ENCODE measurements at places on chromosomes 16 and 17.

DNA sequence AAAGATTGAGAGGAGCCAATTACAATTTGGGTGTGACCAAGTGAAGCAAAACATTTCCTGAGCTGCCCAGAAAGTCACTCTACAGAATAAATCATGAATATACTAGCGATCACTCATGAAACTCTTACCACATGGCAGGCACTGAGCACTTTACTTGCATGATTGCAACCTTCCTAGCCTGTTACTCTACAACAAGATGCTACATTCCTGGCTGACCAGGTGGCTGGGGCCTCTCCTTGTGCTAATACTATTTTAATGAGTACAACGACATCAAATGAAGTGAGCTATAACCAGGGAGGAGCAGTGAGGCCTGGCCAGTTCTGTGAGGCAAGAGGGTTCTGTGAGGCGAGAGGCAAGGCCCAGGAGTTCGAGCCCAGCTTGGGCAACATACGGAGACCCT, 75.2 kb downstream of the CPPED1 start:
- no peaks in the 10 kb centered on the region for H3K4me1 ChIP-seq
- H3K27me3 ChIP-seq, result no peaks in the 10 kb centered on the region
- H3K36me3 ChIP-seq, result peaks cover 11% of the 10 kb centered on the region
- no peak overlapping the region for H3K4me3 ChIP-seq
- no peak for DNase-seq

GRCh38 chr17:68403122-68403521, 54.2 kb downstream of the WIPI1 start:
- H3K4me1 ChIP-seq, result no peaks in the 10 kb centered on the region
- H3K27ac ChIP-seq, result no peak overlapping the region
- H3K4me3 ChIP-seq, result no peak overlapping the region
- H3K36me3 ChIP-seq, result no peaks in the 10 kb centered on the region

- no peaks in the 10 kb centered on the region for H3K27me3 ChIP-seq
- no peak overlapping the region for H3K4me3 ChIP-seq
- peak overlapping the region; percentile 52 for H3K27ac ChIP-seq
- no peaks in the 10 kb centered on the region for H3K4me1 ChIP-seq
- DNase-seq, result no peak
Observed at GRCh38 chr17:41520821-41521521, 2.3 kb upstream of the KRT15 start.

- no peak overlapping the region for H3K27ac ChIP-seq
- peaks cover 77% of the 10 kb centered on the region for H3K36me3 ChIP-seq
- H3K4me3 ChIP-seq, result no peak overlapping the region
Observed at GRCh38 chr17:38918129-38918913, 7.1 kb upstream of the LASP1NB start.

- no peaks in the 10 kb centered on the region for H3K4me1 ChIP-seq
- peaks cover 57% of the 10 kb centered on the region for H3K36me3 ChIP-seq
- H3K27ac ChIP-seq, result no peak overlapping the region
- H3K4me3 ChIP-seq, result no peak overlapping the region
- DNase-seq, result no peak
Observed at GRCh38 chr17:50459756-50460155, 8.9 kb downstream of the CHAD start.

- H3K27me3 ChIP-seq, result no peaks in the 10 kb centered on the region
- no peak overlapping the region for H3K4me3 ChIP-seq
- peaks cover 7% of the 10 kb centered on the region for H3K36me3 ChIP-seq
Observed at GRCh38 chr17:46046957-46047356, 47.9 kb downstream of the STH start.

DNA sequence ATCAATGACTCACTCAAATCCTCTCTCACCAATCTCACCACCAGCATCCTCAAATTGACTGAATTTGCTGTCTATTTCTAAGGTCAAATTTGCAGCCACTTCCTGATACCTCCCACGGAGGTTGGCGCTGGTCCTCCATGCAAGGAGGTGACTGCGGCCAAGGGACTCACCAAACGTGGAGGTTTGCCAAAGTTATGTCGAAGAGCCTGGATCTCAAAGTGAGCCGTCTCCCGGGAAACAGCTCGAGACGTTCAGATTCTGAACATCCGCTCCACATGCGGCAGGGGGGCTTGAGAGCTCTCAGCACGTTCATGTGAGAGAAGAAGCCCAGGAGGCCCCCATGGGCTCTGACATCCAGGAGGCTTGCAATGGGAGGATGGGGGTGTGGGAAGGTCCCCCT, 22.6 kb downstream of the LGALS3BP start:
- no peak for DNase-seq
- no peak overlapping the region for H3K4me3 ChIP-seq
- H3K36me3 ChIP-seq, result no peaks in the 10 kb centered on the region

GRCh38 chr17:47352848-47353247, 29.1 kb downstream of the EFCAB13 start:
- no peak overlapping the region for H3K4me3 ChIP-seq
- no peaks in the 10 kb centered on the region for H3K36me3 ChIP-seq
- H3K27me3 ChIP-seq, result no peaks in the 10 kb centered on the region
- H3K27ac ChIP-seq, result no peak overlapping the region
- no peak for DNase-seq

- H3K27ac ChIP-seq, result no peak overlapping the region
- H3K27me3 ChIP-seq, result no peaks in the 10 kb centered on the region
- H3K4me1 ChIP-seq, result peaks cover 9% of the 10 kb centered on the region
- H3K36me3 ChIP-seq, result no peaks in the 10 kb centered on the region
- peak; percentile 24 for DNase-seq
Observed at GRCh38 chr17:33284022-33284421, 9.1 kb downstream of the ASIC2 start.

GRCh38 chr16:72876981-72877373, 171.0 kb downstream of the ZFHX3 start:
- H3K4me3 ChIP-seq, result no peak overlapping the region
- H3K27ac ChIP-seq, result no peak overlapping the region
- no peaks in the 10 kb centered on the region for H3K36me3 ChIP-seq
- no peaks in the 10 kb centered on the region for H3K27me3 ChIP-seq
- H3K4me1 ChIP-seq, result no peaks in the 10 kb centered on the region
- no peak for DNase-seq

GRCh38 chr16:89004209-89004831, 27.3 kb upstream of the CBFA2T3 start:
- DNase-seq, result no peak
- H3K36me3 ChIP-seq, result no peaks in the 10 kb centered on the region
- H3K4me1 ChIP-seq, result peaks cover 4% of the 10 kb centered on the region
- peaks cover 54% of the 10 kb centered on the region for H3K27me3 ChIP-seq
- H3K27ac ChIP-seq, result no peak overlapping the region
- no peak overlapping the region for H3K4me3 ChIP-seq

GRCh38 chr17:56737421-56738161, 96.1 kb downstream of the C17orf67 start:
- no peak overlapping the region for H3K27ac ChIP-seq
- no peak overlapping the region for H3K4me3 ChIP-seq
- H3K4me1 ChIP-seq, result no peaks in the 10 kb centered on the region
- H3K36me3 ChIP-seq, result no peaks in the 10 kb centered on the region

GRCh38 chr17:74429604-74430384, 2.1 kb upstream of the GPRC5C start:
- no peaks in the 10 kb centered on the region for H3K36me3 ChIP-seq
- DNase-seq, result no peak
- peak overlapping the region; percentile 85 for H3K27ac ChIP-seq
- no peaks in the 10 kb centered on the region for H3K4me1 ChIP-seq

DNA sequence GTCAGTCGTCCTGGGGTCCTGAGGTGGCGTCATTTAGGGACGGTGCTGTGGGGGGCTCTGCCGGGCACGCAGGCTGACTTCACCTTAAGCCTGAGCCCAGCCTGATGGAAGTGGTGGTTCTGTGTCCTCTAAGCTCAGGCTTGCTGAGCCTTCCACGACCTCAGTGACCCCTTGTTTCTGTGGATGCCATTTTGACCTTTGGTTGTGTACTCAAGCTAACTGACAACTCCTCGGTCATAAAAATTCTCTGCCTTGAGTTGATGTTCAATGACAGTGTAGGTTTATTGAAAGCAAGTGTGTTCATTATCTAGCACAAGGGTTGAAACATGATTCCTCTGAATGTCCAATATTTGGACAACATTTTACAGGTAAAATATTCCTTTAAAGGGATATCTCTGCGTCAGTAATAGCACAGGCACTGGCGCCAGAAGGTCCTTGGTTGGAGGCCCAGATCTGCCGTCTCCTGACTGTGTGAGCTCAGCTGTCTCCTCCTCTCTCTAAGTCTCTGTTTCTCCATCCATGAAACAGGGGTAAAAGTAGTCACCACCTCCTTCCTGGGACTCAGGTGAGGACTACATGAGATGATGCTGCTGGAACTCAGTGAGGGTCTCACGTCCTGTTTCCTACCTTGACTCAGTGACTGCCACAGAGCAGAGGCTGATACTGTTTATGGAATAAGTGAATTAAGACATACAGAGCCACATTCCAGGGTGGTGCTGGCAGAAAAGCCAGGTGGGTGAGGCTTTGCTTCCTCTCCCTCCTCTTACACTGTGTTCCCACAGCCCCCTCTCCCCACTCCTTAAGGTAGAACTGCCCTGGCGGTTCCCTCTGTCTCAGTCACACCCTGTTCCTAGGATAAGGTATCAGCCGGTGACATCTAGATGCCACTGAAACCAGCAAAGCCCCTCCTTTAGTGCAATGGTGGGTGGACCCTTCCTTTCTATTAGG, 75.7 kb downstream of the IRF8 start:
- H3K27me3 ChIP-seq, result no peaks in the 10 kb centered on the region
- no peaks in the 10 kb centered on the region for H3K4me1 ChIP-seq
- H3K27ac ChIP-seq, result peak overlapping the region; percentile 67
- no peaks in the 10 kb centered on the region for H3K36me3 ChIP-seq
- no peak overlapping the region for H3K4me3 ChIP-seq

DNA sequence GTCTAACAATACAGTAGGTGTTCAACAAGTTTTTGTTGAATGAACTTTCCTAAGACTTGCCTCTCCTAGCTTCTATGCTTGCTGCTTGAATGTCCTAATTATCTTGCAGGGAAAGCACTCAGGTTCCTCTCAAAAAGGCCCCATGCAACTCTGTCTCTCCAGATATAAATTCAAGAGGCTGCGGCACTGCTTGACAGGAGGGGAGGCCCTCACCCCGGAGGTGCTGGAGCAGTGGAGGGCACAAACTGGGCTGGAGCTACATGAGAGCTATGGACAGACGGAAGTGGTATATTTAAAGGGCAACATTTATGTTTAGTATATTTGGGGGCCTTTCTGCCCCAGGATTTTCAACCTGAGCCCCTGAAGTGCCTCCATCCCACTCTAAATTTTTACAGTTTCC, 14.4 kb downstream of the THUMPD1 start:
- DNase-seq, result no peak
- no peak overlapping the region for H3K27ac ChIP-seq
- no peak overlapping the region for H3K4me3 ChIP-seq
- H3K36me3 ChIP-seq, result peaks cover 20% of the 10 kb centered on the region

DNA sequence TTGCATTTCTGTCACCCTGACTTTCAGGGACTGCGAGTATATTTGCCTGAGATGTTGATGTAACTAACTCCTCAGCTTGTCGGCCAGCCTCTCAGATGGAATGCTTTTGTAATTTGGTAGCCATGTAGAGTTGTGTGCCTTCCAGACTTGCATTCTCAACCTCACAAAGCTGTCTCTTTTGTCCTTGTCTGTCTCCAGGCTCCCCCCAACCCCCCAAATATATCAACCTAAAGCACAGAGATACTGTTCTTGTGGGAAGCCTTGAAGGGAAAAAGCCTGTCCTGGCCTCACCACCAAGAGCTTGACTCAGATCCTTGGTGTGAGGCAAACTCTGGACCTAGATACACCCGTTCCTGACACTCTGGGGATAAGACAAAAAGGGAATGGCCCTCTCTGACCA, 18.4 kb downstream of the SAP30BP start:
- H3K27me3 ChIP-seq, result no peaks in the 10 kb centered on the region
- DNase-seq, result no peak
- peak overlapping the region; percentile 67 for H3K27ac ChIP-seq
- H3K4me3 ChIP-seq, result no peak overlapping the region

DNA sequence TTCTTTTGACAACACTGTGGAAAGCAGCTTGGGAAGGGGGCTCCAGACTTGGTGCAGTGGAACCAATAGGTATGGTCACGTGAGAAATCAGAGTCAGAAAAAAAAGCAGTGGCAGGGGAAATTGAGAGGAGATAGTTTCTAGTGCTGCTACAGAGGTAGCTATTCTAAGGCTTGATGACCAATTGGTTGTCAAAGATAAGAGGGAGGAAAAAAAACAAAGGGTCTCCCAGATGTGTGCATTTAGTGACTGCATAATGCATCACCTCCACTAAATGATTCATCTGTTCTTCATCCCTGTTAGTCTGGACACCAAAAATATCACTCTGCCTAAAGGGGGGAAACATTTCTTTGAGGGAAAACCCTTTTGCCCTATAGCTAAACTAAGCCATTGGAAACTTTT, 56.5 kb downstream of the PIGL start:
- DNase-seq, result no peak
- H3K27me3 ChIP-seq, result no peaks in the 10 kb centered on the region
- H3K4me1 ChIP-seq, result no peaks in the 10 kb centered on the region

DNA sequence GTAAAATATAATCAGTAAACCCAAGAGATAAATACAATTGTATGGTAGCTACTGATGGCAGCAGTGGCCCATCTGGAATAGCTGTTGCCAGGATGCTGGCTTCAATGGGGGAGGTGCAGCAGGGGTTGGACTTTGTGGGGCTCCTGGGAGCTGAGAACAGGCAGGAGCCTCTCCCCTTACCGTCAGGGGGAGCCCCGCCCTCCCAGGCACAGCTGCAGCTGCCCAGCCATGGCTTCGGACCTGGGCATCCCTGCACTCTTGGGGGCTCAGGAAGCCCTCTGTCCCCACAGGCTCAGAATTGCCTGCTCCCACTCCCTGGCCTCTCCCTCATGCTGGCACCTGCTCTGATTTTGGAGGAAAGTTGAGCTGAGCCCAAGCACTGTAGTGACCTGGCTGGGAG, 741.1 kb downstream of the CDH11 start:
- no peak for DNase-seq
- no peak overlapping the region for H3K4me3 ChIP-seq
- H3K27ac ChIP-seq, result no peak overlapping the region
- H3K4me1 ChIP-seq, result peaks cover 6% of the 10 kb centered on the region
- no peaks in the 10 kb centered on the region for H3K36me3 ChIP-seq
- H3K27me3 ChIP-seq, result no peaks in the 10 kb centered on the region

DNA sequence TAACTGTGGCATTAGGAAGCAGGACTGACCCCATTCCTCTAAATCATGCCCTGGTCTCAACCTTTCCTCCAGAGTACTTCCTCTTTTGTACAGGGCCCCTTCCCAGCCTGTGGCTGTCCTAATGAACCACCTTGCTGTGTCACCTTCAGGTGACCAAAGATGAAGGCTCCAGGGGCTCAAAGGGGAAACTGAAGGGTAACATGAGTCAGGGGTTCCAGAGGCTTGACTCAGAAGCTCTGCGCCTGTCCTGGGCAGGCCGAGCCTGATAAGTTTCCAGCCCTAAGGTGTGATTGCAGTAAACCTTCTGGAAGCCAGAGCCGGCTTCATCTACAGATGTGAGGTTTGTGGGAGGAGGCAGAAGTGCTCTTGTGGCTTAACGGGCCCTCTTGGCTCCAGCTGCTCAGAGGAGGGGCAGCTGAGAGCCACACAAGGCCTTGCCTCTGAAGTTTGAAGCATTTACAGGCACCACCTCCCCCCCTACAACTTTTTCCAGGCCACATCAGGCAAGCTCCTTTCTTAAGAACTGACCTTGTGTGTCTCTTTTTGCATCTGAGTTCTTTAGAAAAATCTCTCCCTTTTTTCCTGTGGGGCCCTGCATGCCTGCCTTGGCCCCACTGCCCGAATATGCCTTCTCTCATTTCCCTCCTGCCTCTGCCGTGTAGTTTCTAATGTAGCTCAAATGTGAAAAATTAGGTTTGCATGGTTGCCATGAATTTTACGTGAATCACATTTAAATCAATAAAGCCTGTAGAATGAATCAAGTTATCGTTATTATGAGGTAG, 149.9 kb downstream of the CLEC16A start:
- peaks cover 47% of the 10 kb centered on the region for H3K36me3 ChIP-seq
- no peaks in the 10 kb centered on the region for H3K27me3 ChIP-seq
- no peak for DNase-seq
- peaks cover 21% of the 10 kb centered on the region for H3K4me1 ChIP-seq
- no peak overlapping the region for H3K4me3 ChIP-seq
